ENCODE measurements at places on chromosomes 12 and 14.

GRCh38 chr12:26369588-26369987, 174.2 kb downstream of the SSPN start:
- no peak for DNase-seq

DNA sequence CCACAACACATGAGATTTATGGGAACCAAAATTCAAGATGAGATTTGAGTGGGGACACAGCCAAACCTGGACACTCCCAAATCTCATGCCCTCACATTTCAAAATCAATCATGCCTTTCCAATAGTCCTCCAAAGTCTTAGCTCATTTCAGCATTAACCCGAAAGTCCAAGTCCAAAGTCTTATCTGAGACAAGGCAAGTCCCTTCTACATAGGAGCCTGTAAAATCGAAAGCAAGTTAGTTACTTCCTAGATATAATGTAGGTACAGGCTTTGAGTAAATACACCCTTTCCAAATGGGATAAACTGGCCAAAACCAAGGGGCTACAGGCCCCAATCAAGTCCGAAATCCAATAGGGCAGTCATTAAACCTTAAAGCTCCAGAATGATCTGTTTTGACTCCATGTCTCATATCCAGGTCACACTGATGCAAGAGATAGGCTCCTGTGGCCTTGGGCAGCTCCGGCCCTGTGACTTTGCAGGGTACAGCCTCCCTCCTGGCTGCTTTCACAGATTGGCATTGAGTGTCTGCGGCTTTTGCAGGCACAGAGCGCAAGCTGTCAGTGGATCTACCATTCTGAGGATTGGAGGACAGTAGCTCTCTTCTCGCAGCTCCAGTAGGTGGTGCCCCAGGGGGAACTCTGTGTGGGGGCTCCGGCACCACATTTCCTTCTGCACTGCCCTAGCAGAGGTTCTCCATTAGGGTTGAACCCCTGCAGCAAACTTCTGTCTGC, 60.1 kb downstream of the LRIG3 start:
- DNase-seq = no peak

GRCh38 chr12:47312808-47313426, 233.2 kb upstream of the AMIGO2 start:
- no peak for DNase-seq

GRCh38 chr12:12986775-12987331, 13.2 kb downstream of the HEBP1 start:
- DNase-seq = no peak

GRCh38 chr12:79652521-79652920, 38.2 kb downstream of the PAWR start:
- DNase-seq = no peak

GRCh38 chr12:132117558-132117875, 26.6 kb downstream of the DDX51 start:
- no peak for DNase-seq

GRCh38 chr14:65223636-65224035, 121.3 kb upstream of the MAX start:
- no peak for DNase-seq

DNA sequence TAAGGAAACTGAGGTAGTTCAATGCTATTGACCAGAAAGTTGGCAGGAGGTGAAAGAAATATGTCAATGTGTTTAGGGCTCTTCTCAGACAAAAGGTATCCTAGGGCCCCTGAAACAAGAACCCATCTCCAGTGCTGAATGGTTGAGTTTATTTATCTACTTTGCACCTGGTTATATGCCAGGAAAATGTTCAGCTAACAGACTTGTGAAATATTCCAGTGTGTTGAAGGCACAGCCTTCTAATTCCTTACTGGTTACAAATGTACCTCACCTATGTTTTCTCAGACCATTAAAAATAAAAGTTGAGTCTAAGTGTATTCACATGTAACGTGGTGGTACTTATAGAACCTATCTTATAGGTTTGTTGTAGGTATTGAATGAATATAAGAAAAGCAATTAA, 511.7 kb upstream of the SEL1L start:
- DNase-seq = no peak

- no peak for DNase-seq
Observed at GRCh38 chr14:100675699-100676684, 50.7 kb upstream of the DLK1 start.

GRCh38 chr14:96198430-96199130, 6.1 kb upstream of the BDKRB2 start:
- no peak for DNase-seq

DNA sequence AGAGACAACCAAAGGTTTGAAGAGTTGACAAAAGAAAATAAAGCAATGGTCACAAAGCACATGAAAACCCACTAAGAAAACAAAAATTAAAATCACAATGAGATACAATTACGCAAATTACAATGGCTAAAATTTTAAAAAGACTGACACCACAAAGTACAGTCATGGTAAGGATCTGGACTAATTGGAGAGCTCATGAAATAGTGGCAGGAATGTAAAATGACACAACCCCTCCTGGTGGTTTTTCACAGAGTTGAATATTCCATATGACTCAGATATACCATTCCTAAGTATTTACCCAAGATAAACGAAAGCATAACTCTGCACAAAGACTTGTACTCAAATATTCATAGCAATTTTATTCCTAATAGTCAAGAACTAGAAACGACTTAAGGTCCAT, 65.9 kb downstream of the NOVA1 start:
- DNase-seq = no peak

- peak; percentile 62 for DNase-seq
Observed at GRCh38 chr12:123269896-123270213, 1.8 kb downstream of the CDK2AP1 start.

DNA sequence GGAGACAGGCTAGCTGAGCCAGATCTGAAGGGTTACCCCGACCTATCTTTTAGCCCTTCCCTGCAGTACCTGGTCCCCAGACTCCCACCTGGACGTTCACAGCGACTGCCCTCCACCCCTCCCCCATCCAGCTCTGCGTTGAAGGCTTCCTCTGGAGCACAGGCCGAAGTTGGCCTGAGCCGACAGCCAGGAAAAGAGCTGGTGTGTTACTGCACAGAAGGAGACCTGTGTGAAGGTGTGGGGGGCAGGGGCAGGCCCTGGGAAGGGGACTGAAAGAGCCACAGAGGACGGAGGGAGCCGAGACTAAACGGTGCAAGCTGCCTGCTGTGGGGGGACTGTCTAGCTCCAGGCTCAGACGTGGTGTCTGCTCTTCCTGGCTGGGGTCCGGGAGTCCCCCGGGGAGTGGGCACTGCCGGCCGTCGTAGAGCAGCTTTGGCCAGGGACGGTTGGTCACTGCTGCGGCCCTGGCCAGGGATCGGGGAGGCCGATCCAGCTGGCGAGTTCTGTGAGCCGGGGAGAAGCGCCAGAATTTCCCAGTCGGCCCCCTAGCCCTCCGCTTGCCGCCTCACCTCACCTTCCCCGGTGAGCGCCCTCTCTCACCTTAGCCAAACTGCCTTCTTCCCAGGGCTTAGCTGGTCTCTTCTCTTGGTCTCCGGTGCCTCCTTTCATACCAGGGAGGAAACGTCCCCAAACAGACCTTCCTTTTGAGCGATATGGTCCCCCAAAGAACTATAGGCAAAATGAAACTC, 899 bp upstream of the COL2A1 start:
- no peak for DNase-seq

- no peak for DNase-seq
Observed at GRCh38 chr12:117890644-117891043, 78.1 kb downstream of the KSR2 start.

DNA sequence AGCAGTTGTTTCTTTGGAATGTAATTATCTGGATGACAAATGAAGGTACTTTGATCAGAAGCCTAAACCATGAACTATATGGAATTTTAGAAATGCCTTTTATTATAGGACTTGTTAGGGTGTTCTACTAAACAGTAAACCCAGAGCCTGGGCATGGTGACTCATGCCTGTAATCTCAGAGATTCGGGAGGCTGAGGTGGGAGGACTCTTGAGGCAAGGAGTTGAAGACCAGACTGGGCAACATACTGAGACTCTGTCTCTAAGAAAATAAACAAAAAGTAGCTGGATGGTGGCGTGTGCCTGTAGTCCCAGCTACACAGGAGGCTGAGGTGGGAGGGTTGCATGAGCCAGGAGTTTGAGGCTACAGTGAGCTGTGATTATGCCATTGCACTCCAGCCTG, 23.9 kb downstream of the PALS1 start:
- no peak for DNase-seq

- DNase-seq = no peak
Observed at GRCh38 chr12:23049180-23049579, 424.2 kb downstream of the ETNK1 start.

DNA sequence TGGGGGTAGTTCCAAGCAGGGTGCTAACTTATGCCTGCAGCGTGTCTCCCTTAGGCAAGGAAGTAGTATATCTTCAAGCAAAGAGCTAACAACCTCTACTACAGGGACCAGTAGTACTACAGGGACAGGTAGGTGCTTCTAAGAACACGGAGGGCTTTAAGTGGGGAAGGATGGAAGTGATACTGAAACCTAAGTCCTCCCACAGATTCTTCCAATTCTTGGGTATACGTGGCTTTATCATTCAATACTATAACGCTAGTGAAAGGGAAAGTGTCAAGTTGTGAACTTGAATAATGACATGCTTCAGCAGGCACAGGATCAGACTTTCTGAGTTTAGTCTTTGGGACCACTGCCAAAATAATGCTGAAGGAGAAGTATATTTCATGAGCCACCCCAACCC, 241.7 kb downstream of the CEP128 start:
- DNase-seq = no peak

DNA sequence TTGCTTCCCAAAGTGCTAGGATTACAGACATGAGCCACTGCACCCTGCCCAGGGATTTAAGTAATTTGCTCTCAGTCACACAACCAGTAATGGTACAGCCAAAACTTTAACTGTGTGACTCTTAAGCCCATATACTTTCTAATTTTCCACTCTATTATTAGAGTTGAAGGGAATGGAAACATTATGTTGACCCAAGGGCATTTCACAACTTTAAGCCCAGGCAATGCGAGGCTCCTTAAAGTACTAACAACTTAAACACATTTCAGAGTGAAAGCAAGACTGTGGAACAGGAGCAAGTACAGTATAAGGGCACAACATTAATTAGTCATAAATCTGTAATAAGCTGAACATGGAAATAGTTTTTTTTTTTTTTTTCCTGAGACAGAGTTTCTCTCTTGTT, 39.8 kb downstream of the BAZ1A start:
- DNase-seq = no peak

- no peak for DNase-seq
Observed at GRCh38 chr12:132615579-132616038, 3.0 kb upstream of the P2RX2 start.

GRCh38 chr12:57936513-57936883, 4.9 kb upstream of the ATP23 start:
- no peak for DNase-seq

DNA sequence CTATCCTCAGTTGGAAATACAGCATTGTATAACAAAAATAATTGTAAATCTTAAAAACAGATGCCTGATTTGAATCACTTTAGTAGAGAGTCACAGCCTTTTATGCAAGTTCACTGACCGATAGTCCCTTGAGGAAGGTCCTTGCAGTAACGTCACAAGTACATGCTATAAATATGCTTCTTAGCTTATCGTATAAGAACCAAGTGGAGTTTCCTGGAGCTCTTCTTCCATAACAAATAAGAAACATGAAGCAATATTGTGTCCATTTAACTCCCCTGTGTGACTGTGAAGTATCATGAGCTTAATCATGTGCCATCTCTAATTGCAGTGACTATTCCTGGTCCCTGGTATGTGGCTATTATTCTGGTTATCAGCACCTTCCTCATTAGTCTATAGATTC, 107.9 kb downstream of the SLC38A4 start:
- no peak for DNase-seq

- no peak for DNase-seq
Observed at GRCh38 chr12:76641073-76641472, 81.5 kb upstream of the OSBPL8 start.

DNA sequence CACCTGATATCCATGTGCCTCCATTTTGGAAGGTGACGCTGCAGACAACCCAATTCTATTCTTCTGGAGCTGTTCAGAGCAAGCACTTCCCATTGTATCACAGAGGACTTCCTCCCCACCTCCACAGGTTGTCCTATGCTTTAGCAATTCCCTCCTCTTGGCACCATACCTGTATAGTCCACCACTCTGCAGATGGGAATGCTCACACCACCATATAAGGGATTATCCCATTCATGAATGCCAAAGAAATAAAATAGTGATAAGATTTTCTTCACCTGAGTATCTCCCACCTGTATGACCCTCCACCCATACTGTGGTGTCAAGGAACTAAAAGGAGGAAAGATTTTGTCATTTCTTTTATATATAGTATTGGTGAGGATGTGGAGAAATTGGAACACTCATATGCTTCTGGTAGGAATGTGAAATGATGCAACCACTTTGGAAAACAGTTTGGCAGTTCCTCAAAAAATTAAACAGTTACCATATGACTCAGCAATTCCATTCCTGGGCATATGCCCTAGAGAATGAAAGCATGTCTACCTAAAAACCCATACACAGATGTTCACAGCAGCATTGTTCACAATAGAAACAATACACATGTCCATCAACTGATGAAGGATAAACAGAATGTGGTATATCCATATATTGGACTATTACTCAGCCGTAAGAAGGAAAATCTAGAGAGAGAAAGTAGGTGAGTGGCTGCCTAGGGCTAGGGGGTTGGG, 75.2 kb downstream of the FIGNL2 start:
- no peak for DNase-seq

GRCh38 chr12:69987579-69988091, 162.6 kb downstream of the MYRFL start:
- no peak for DNase-seq

DNA sequence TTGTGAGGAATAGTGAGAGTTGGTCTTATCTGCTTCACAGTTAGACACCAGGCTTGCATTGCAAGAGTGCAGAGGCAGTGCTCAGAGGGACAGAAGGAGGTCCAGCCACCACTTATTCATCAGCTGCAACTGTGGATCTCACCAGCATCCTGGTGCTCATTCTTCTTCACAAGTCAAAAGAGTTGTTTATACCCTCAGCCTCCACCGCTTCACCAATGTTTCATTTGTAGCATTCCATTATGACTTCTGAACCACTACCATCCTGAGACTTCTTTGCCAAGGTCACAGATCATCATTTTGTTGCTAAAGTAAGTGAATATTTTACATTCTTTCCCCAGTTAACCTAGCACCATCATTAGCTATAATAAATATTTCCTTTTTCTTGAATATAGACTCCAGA, 230.5 kb upstream of the KITLG start:
- DNase-seq = no peak

- DNase-seq = no peak
Observed at GRCh38 chr14:76373456-76373855, 2.5 kb upstream of the ESRRB start.

DNA sequence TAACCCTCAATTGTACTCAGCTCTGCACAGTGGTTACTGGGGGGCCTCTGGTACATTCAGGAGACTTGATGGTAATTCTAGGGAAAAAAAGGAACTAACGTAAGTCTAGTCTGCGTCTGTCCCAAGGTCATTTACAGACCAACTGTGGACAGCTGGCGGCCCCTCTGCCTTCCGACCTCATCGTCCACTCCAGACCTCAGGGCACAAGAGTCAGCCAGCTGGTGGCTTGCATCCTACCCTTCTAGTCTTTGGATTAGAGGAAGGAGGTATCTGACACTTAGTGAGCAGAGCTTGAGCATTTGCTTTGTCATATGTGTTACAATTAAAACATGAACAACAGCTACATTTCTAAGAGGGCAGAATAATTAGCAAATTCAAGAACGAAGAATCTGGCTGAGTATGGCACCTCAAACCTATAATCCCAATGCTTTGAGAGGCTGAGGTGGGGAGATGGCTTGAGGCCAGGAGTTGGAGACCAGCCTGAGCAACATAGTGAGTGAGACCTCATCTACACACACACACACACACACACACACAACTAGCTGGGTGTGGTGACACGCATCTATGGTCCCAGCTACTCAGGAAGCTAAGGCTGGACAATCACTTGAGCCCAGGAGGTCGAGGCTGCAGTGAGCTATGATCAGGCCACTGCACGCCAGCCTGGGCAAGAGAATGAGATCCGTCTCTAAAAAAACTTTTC, 36.5 kb downstream of the SSH1 start:
- DNase-seq = no peak
